ENCODE measurements at places on chromosomes 7 and 10. TPM values are rescaled to one million over a fixed set of nuclear protein-coding genes. Genes with fewer than 3 reads are reported as not detected.
A peak's percentile ranks its signal among the peaks of the same experiment; 100 is the strongest.

- no peak for DNase-seq
These were observed 58.5 kb downstream of the CPED1 start for GRCh38 chr7:121046893-121047468.

DNA sequence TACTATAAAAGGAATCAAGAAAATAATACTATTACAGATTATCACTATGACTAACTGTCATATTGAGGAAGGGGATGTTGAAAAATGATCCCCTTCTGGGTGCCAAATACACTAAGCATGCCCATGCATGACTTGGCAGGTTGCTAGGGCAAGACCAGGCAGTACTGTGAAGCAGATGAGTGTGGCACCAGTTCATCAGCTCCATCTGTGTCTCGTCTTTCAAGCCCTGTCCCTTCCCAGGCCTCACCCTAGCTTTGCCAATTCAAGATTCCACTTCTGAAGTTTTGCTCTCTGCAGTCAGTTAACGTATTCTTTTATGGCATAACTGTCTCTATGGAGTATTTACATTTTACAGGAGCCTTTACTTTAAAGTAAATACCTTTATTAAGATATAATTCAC lies 135.6 kb upstream of the HPS1 start:
- DNase-seq = no peak

Gene GSTO2
- 2.2 TPM for polyA plus RNA-seq

DNA sequence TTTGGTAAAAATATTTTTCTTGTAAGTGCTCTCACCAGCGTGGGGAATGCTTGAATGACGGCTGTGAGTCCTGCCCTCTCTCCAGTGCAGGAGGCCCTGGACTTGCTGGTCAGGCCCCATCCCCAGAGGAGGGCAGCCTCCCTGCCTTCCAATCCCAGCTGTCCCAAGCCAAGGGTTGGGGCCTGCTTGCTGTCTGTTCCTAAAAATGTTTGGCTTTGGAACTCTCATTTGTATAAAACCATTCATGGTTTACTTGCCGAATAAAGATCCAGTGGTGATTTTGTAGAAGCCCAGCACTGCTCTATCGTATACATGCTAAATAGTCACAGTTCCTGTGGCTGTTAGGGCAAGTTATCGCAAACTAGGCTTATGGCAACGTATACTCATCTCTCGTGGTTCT lies 121.7 kb downstream of the GLRX3 start:
- no peak for DNase-seq

DNA sequence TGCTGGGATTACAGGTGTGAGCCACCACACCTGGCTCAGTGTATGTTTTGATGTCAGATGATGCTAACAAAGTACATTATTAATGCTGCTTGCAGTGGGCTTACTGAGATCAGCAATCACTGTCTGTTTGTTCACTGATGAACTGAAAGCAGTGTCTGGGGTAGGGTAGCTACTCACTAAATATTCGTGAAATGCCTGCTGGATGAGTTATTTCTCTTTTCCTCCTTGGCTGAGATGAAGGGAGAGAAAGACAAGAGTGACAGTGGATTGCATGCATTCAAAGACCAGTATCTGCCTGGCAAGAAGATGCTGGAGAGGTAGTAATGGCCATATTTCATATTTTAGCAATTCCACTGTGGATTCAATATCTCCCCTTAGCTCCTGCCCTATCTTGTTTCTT lies 32.3 kb downstream of the FAM107B start:
- no peak for DNase-seq

DNA sequence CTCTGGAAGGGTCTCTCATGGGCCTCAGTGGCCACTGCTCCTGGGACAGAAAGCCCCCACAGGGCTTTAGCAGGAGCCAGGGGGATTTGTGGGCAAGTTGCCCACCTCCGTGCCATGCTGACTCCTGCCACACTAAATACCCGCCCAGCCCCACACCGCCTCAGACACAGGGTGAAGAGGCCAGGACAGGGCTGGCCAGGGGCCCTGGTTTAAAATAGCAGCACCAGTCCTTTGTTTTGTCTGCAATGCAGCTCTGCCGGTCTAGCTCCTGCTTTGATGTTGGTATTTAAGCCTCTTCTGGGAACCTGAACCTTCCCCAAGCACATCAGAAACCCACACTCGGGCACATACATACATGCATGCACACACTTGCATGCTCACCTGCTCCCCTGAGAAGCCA lies 14.4 kb upstream of the TNRC18 start:
- DNase-seq = no peak

Gene PDZD7
- 1.1 TPM for polyA plus RNA-seq

DNA sequence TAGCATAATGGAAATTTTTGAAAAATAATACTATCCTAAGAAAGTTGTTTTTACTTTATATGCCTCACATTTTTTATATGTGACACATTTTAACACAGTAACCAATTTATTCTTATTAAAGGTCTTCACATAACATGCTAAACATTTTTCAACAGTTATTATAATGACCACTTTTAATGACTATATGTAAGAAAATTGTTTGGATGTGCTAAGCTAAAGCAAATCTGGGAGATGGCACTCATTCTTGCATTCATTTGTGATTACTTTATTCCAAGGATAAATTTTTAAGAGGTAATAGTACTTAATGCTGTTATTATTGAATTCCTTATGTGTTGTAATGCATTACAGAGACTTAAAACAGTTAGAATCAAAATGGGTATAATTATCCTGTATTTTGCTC lies 88.1 kb downstream of the ANKIB1 start:
- DNase-seq = peak; percentile 7

DNA sequence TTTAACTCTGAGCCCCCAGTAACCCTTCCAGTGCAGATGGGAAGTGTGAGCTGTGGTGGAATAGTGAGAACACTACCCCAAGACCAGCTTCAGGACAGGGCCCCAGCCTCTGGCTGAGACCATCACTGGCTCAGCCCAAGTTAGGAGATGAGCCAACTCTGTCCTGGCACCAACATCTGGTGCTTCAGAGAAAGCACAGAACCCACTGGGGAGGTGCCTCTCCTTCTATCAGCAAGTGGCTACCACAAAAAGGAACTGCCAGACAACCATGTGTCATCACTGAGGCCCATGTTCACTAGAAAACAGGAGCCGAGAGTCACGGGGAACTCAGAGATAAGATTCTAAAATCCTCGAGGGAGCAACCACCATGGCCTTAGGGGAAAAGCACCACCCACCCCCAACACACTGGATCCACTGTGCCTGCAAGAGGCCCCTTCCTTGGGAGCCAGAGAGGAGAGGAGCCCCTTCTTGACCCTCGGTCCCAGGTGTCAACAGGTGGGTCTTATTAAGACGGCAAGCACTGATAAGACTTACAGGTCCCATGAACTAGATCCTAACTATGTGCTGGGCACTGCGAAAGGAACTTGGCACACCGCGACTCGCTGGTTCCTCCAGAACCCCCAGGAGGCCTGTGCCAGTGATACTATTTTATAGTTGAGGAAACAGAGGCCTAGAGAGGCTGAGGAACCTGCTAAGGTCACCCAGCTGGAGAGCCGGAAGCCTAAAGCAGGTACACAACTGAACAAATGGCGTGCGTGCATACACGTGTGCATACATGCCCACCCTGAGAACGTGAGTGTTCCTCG lies 102.7 kb downstream of the FAM53B start:
- DNase-seq = peak; percentile 79

Gene DLG5
- 5.0 TPM for polyA plus RNA-seq

Gene ZNF804B
- polyA plus RNA-seq = not detected

DNA sequence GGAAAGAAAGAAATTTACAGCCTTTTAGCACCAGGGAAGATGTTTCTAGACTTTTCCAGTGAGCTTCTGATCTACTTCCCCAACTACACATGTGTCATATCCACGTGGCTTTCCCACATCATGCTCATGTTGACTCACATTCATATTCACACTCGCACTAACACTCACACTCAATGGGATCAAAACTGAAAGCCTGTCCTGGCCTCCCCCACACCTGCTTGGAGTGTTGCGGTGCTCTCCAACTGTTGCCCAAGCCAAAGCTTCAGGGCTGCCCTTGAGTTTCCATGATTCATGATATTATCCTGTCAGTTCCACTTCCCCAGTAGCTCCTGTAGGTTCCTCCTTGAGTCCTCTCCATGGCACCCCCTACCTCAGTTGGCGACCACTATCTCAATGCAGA lies 444.4 kb downstream of the GATA3 start:
- no peak for DNase-seq

Gene NPC1L1
- polyA plus RNA-seq = not detected

Gene HMX3
- not detected for polyA plus RNA-seq

GRCh38 chr7:33868166-33868565 lies 37.2 kb upstream of the BMPER start:
- DNase-seq = peak; percentile 88

Gene MOGAT3
- polyA plus RNA-seq = not detected

Gene OR6B1
- not detected for polyA plus RNA-seq

DNA sequence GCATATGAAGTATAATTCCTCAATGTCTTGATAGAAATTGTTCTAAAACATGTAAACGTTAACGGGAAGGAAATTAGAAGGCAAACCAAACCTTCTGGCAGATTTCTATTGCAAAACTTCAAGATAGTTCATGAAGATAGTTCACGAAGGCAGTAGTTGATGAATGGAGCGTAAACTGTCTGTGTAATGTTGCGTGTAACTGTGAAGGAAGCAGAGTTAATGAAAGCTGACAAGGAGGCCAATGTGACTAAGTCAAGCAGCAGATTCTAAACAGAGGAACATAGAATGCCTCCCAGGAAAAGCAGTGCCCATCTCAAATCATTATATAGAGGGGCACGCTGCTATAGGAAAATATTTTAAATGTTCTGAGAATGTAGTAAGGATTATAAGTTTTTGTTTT lies 659.7 kb upstream of the IGFBP3 start:
- DNase-seq = no peak

- peak; percentile 94 for DNase-seq
These were observed 149.6 kb downstream of the BICC1 start for GRCh38 chr10:58662314-58662713.

GRCh38 chr10:14008740-14009080 lies 322.0 kb downstream of the FRMD4A start:
- peak; percentile 77 for DNase-seq

- DNase-seq = no peak
These were observed 27.5 kb upstream of the BTBD16 start for GRCh38 chr10:122243550-122243949.

DNA sequence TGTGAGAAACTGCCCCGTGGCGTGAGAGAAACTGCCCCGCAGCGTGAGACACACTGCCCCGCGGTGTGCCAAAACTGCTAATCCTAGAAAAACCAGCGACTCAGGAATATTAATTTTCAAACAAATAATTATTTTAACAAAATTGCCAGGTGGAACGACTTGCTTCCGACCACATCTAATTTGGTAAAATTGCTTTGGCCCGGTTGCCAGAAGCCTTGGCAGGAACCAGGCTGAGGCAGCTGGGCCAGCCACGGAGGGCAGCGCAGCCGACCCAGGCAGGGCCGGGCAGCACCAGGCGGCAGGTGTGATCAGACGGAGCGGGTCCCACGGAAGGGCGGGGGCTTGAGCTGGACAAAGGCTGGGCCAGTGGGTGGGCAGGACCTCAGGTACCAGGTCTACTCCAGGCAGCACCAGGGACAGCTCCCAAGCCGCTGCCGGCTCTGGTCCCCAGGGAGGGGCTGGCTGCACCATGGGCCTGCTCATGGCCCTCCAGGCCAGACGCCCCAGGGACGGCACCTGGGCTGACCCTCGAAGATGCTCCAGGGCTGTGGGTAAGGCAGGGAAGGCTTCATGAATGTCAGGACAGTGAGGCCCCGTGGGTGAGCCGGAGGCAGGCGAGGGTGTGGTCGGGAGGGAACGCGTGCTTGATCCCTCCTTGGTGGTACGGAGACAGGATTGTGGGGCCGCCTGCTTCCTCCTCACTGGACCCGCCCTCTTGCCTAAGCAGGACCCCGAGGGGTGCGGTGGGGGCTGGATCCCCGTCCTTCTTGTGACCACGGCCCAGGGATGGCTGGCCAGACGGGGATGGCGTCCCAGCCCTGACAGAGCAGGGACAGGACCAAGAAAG lies 7.7 kb upstream of the ADGRA1 start:
- DNase-seq = peak; percentile 23

DNA sequence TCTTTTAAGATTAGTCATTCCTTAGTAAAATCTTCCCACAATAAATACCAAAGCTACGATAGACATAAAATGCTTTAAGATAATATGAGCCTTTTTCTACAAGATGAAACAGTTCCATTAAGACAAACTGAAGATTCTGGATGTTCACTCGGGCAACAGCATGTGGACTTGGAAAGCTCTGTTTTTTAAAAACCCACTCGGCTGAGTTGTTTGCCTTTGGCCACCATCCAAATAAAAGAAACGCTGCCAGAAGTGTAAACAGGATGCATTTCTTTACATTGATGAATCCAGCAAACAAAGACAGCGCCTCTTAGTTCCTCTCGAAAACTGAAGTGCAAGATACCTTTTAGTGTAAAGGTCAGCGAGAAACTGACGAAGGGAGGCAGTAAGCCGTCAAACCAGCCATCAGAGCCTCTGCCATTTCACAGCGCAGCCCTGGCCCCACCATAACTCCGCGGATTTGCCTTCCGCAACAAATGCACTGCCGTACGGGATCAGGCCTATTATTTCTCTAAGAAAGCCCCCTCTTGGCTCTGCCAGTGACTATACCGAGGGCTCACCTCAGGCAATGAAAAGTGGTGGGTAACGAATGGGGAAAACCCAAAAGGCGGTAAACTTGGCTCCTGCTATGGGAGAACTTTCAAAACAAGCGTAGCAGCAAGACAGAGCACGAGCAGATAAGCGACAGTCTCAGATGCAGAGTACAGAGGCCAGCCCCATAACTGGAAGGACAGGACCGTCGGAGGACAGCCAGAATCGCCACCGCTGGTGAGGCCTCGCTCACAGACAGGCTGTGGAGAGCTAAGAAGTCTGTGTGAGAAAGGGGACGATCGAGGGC lies 41.4 kb downstream of the GNA12 start:
- DNase-seq = peak; percentile 37

DNA sequence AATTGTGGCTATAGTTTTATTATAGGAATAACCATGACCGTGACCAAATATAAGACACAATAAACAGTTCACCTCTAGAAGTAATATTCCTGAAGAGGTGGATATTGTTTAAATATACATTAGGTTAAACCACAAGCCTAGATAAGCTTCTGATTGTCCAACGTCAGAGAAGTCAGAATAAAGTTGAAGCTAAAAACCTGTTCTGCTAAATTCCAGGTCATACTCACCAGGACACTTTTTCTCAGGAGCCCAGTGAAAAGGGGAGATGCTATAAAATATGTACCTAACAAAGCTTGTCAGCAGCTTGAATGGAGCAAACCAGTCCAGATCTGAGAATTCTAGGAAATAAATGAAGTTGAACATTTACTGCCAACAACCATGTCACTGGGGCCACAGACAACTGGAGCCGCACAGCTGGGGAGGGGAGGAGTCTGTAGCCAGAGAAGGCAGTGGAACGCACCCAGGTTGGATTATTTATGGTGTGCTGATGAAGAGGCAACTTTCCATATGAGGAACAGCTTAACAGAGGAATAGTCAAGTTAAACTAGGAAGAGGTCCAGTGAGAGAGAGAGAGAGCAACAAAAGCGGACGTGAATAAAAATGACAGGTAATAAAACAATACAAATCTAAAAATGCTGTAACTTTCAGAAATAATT lies 191.1 kb downstream of the ZNF438 start:
- DNase-seq = no peak

Gene CPED1
- polyA plus RNA-seq = 12.4 TPM

Gene CYP2C8
- polyA plus RNA-seq = not detected

- DNase-seq = no peak
These were observed 246.1 kb downstream of the AUTS2 start for GRCh38 chr7:69844264-69844868.

- DNase-seq = peak; percentile 18
These were observed 675.5 kb downstream of the SUGCT start for GRCh38 chr7:40810274-40810673.
